ENCODE measurements at places on chromosomes 7 and 10.

- no peak for DNase-seq
Measured at GRCh38 chr7:111654343-111654742, 92.1 kb upstream of the IMMP2L start.

DNA sequence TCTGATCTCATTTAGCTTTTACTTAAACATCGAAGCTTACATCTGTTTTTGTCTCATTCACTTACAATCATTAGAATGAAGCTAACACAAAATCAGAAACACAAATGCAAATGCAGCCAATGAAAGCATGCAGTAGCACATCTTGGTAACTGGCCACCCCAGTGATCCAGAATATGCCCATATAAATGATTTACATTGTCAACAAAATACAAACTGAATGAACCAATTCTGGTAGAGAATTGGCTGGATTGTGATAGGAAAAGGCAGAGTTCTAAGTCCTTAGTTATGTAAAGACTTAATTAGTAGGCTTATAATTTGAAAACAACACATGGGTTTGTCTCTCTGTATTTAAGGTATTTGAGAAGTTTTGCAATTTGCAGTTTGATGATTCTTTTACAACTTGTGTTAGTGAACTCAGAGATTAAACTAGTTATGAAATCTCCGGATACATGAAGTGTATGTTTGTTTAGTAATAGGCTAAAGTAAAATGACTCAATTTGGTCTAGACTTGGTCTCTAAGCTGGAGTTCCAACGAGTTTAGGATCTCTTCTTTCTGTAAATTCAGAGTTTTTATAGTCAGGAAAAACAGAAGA, 21.2 kb downstream of the TECTB start:
- DNase-seq = no peak

GRCh38 chr7:37108615-37109014, 340.0 kb downstream of the ELMO1 start:
- no peak for DNase-seq

- no peak for DNase-seq
Measured at GRCh38 chr7:92681633-92682032, 91.4 kb upstream of the FAM133B start.

Measured in CD4-positive, alpha-beta T cell (primary cell).